ENCODE measurements at places on chromosomes 6 and 20.

- no peak for DNase-seq
Observed at GRCh38 chr6:147986846-147987245, 355.8 kb upstream of the SASH1 start.

DNA sequence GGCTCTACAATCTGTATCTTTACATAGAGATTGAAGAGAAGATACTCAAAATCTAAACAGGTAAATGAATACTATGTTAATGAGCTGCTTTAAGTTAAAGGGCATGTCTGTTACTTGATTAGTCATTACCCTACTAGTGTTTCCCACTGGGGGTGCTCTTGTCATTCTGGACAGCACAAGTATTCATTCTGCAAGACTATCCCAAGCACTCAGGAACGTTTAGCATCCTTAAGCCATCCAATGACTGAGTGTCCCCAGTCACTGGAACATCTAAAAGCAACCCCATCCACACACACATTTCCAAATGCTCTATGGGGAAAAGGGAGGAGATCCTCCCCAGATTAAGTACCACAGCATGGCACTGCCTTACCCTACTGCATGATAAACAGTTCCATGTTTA, 25.7 kb downstream of the EZR start:
- DNase-seq: peak; percentile 6

DNA sequence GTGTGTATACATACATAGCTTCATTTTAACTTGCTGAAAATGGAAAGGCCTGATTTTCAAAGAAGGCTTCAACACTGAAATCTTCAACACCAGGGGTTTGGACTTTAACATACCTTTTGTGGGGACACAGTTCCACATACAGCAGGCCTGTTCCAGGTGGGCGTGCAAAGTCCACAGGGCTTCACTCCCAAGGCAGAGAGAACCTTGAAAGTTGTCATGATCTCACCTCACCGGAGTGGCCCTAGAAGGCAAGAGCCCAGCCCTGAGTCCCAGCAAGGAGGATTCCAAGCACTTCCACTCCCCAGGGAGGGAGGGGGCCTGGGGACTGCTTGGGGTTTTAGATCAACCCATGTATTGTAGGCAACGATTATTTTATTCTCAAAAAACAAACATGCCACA, 47.2 kb downstream of the TMEM242 start:
- DNase-seq: no peak

- DNase-seq: no peak
Observed at GRCh38 chr20:1033751-1034414, 31.8 kb upstream of the RSPO4 start.

DNA sequence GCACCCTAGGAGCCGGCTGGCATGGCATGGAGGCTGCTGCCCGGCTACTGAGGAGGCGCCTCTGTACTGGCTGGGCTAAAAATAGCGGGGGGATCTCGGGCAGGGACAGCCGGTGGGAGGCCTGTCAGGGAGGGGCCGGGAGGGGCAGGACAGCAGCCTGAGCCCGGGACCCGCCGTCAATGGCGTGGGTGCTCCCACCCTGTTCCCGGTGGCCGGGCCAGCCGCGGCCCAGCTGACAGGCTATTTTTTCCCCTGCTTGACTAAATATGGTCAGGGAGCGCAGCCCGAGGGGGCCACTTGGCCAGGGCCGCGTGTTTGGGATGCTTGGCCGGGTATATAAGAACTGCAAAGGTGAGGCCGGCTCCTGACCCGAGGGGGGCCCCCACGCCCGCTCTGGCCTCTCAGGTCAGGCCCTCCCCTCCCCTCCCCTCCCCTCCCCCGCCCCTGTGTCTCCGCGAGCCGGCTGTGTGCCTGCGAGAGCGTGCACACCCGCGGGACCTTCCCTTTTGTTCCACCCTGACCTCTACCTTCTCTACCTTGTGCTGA, 74.4 kb upstream of the GATA5 start:
- no peak for DNase-seq

GRCh38 chr6:150208611-150209352, 65.9 kb downstream of the PPP1R14C start:
- DNase-seq: peak; percentile 80

GRCh38 chr20:56896447-56896846, 267.3 kb downstream of the TFAP2C start:
- no peak for DNase-seq
